ACHN (cell line): ENCODE measurements at places on chromosomes 1 and 21.
A peak's percentile ranks its signal among the peaks of the same experiment; 100 is the strongest.

DNA sequence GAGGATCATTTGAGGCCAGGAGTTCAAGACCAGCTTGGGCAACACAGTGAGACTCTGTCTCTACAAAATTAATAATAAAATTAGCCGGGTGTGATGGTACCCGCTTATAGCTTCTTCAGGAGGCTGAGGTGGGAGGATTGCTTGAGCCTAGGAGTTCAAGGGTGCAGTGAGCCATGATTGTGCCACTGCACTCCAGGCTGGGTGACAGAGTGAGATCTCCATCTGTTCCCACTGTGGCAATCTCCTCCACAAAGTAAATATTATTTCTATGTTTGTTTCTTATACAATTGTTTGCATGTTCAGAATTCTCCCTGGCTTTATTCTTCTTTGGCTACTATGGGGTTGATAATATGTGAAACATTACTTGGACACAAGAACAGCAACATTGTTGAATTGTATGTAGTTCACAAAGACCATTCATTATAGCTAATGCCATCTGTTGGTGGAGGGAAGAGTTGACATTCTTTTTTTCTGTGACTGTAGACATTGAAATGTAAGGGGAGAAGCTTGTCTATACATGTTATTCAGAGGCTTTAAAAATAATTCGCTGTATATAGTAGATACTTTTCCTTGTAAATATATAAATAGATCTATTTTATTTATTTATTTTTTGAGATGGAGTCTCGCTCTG is 47.8 kb upstream of the SRSF10 start:
- peak; percentile 51 for DNase-seq

- DNase-seq, result no peak
Observed at GRCh38 chr1:220751111-220751510, 3.0 kb downstream of the MTARC2 start.

GRCh38 chr21:31316488-31317169 is 27.4 kb downstream of the TIAM1 start:
- no peak for DNase-seq

GRCh38 chr1:186980400-186980799 is 151.7 kb downstream of the PLA2G4A start:
- no peak for DNase-seq

- peak; percentile 85 for DNase-seq
Observed at GRCh38 chr1:244833734-244834542, 1.5 kb upstream of the COX20 start.

GRCh38 chr1:46757247-46757955 is 38.5 kb upstream of the EFCAB14 start:
- DNase-seq, result no peak

- DNase-seq, result peak; percentile 6
Observed at GRCh38 chr1:172761581-172762486, 102.9 kb downstream of the FASLG start.

DNA sequence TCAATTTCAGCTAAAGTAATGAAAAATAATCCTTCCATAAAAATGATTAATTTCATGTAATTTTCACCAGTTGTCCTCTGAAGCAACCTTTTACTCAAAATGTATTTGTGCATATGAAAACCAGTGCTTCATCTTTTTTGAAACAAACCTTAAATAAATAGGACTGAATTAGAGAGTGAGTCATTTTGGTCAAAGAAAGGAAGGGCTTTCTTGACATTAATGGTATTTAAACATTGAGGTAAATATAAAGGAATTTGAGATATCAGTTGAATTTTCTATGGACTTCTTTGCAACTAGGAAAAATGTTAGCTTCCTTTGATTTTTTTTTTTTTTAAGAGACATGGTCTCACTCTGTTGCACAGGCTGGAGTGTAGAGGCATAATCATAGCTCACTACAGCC is 38.7 kb downstream of the SNX7 start:
- no peak for DNase-seq

DNA sequence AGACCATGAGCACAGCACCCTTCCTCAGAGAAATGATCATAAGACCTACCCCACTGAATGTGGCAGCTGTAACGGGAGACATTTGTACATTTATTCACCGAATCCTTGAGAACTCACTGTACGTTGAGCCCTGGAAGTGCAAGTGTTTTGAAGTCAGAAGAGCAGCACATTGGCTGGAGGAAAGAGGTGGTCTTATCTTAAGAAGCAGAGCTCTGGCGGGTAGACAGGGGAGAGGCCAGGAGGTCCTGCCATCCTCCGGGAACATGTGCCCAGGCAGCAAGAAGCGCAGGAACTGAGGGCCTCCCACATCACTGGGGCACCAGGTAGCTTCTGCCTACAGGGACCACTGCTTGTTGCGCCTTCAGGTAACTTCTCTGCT is 169.2 kb upstream of the IRF2BP2 start:
- no peak for DNase-seq

DNA sequence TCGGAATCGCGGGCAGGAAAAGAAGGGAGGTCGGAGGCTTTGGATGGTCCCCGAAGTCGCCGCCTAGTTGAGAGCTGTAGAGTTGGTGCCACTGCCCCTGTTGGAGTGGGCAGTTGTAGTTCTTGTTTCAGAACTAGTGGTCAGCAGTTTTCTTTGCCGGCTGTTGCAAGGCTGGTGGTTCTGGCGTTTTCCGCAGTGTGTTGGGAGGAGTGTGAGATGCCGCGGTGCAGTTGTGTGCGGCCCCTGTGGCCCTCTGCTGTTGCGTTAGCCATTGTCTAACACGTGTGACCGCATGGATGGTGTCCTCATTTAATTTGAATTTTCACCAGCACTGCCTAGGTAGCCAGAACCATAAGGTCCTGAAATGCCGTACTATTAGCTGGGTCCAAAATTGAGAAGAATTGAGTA is 1.4 kb downstream of the ARF1 start:
- peak; percentile 38 for DNase-seq

- DNase-seq, result no peak
Observed at GRCh38 chr1:221670081-221670480, 71.8 kb downstream of the DUSP10 start.

GRCh38 chr1:31570228-31570627 is 6.1 kb upstream of the TINAGL1 start:
- no peak for DNase-seq

GRCh38 chr1:83500531-83500930 is 498.4 kb downstream of the TTLL7 start:
- no peak for DNase-seq

- DNase-seq, result no peak
Observed at GRCh38 chr21:34018910-34019309, 54.5 kb upstream of the MRPS6 start.

- DNase-seq, result peak; percentile 45
Observed at GRCh38 chr1:84298328-84298683, 3.2 kb upstream of the SAMD13 start.

DNA sequence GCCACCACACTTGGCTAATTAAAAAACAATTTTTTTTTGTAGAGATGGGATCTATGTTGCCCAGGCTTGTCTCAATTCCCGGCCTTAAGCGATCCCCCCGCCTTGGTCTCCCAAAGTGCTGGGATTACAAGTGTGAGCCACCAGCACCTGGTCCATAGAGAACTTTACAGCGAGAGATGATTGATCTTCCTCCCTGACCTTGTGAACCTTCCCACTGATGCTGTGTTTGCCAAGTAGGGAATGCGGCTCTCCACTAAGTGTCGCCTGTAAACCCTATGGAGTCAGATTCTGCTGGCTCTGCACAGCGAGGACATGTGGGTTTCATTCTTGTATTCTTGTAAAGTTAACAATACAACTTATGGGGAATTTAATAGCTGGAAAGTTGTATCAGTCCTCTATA is 81.3 kb upstream of the LYST start:
- no peak for DNase-seq

DNA sequence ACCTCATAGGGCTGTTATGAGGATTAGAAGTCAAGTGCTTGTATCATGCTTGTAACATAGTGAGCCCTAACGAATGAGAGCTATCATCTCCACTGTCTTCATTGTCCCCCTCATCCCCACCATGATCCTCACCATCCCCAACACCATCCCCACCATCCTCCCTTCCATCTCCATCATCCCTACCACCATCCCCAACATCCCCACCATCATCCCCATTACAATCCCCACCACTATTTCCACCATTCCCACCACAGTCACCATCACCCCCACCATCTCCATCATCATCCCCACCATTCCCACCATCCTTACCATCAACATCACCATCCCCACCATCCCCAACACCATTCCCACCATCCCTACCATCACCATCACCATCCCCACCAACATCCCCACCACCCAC is 39.1 kb upstream of the PADI1 start:
- no peak for DNase-seq

DNA sequence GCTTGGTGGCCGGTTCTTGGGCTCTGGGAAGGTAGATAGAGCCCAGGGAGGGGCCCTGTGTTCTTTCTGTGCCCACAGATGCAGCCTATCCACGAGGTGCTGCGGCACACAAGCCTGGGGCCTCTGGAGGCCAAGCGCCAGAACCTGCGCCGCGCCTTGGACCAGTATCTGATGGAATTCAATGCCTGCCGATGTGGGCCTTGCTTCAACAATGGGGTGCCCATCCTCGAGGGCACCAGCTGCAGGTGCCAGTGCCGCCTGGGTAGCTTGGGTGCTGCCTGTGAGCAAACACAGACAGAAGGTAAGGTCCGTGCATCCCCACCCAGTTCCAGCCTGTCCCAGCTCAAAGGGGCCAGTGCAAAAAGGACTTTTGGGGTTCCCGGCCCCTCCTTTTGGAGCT is 53.5 kb downstream of the C8B start:
- DNase-seq, result no peak

GRCh38 chr1:206978259-206978658 is 8.0 kb upstream of the FCAMR start:
- no peak for DNase-seq

- DNase-seq, result no peak
Observed at GRCh38 chr1:50458507-50458906, 35.3 kb upstream of the DMRTA2 start.

- DNase-seq, result no peak
Observed at GRCh38 chr1:185956881-185957280, 222.7 kb downstream of the HMCN1 start.

DNA sequence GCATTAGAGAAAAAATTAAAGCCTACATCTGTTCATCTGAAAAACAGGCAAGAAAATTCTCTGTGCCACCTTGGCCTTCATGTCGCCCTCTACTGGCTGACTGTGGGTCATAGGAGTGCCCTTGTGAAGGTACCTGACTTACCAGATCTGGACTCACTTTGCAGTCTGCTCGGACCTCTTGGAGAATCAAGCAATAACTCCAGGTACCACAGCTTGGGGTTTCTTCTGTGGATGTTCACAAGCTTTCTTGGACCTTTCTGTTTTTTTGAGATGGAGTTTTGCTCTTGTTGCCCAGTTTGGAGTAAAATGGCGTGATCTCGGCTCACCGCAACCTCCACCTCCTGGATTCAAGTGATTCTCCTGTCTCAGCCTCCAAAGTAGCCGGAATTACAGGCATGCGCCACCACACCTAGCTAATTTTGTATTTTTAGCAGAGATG is 2.4 kb upstream of the PRAMEF18 start:
- DNase-seq, result peak; percentile 41

- DNase-seq, result no peak
Observed at GRCh38 chr1:56625819-56626440, 19.2 kb upstream of the PRKAA2 start.

DNA sequence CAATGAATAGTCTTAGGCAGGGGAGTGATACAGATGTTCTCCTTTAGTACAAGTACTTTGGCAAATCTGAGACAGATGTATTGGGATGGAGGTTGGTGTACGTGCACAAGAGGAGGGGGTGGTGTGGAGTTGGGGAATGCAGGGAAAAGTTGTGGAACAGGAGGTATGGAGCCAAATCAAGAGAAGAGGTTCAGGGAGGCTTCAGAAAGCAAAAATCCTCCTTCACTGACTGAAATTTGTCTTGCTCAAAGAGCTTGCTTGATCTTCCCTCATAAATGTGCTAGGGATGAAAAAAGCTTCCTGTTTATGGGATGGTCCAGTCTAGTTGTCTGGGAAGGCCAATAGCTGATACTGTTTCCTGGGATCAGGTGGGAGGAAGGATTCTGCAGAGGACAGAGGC is 5.8 kb downstream of the RNF19B start:
- no peak for DNase-seq

DNA sequence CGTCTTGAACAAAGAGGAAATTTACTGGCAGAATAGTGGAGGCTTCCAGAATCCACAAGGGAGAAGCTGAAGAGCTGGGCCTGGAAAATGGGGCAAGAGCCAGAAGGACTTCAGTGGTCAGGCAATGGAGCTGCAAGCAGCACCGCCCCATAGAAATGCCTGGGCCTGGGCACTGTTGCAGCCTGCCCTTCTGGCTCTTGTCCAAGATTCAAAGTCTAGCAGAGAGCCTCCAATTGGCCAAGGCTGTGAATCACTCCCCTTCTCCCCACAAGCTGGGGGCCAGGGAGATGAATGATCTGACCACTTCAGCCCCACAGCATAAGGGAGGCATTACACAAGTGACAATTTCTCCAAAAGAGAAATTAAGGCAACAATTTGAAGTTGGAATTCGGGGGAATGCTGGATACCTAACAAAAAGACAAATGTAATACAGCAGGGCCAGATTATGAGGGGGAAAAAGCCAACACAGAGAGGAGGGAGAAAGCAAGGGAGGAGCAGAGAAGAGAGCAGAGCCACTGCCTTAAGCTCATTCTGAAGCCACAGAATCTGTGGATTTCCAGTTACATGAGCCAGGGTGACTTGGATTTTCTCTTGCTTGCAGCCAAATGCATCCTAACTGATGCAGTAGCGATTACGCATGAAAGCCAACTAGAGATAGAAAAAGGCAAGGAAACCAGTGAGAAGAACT is 80.3 kb downstream of the LRIG2 start:
- DNase-seq, result no peak

DNA sequence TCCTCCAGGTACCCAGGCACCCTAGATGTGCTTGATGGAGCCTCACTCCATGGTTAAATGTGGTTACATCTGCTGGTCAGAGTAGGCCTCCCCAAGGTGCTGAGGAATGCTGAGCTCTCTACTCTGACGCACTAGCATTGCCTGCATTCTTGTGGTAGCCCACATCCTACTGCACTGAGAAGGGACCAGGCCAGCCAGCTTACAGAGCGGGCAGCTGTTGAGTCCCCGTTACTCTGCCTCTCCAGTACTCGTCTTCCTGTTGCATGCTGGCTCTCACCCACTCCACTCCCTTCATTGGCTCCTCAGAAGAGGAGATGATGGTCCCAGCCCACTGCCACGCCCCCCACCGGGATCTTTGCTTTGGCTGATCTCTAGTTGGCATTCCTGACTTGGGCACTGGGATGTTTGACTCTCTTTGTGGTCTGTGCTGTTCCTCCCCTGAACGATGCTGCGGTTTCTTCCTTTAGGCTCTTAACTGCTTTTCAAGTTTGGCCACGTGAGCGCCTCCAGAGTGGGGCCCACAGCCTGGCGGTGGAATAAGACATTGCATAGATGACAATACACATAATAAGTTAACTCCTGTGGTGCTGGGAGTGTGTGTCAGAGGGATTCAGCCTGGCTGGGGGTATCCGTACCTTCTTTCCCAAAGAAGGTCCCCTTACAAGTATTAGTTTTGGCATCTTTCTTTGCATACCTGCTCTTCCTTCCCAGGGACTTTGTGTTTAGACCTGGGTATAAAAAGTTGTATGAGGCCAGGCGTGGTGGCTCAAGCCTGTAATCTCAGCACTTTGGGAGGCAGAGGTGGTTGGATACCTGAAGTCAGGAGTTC is 18.6 kb downstream of the AZIN2 start:
- peak; percentile 99 for DNase-seq

GRCh38 chr1:203506858-203507626 is 13.1 kb downstream of the OPTC start:
- no peak for DNase-seq

- DNase-seq, result no peak
Observed at GRCh38 chr1:237779356-237779755, 111.4 kb downstream of the ZP4 start.
